Hindlimb muscle (tissue), 1 donor: ENCODE measurements at places on chromosomes 1 and 21. TPM values are rescaled to one million over a fixed set of nuclear protein-coding genes. Genes with fewer than 3 reads are reported as not detected.

The SLC44A3 gene
- 4.6 TPM for polyA plus RNA-seq

The KCNA3 gene
- 0.18 TPM for polyA plus RNA-seq

- DNase-seq: no peak
These were observed 530 bp upstream of the CD244 start for GRCh38 chr1:160863061-160863773.

GRCh38 chr21:46661211-46661625 is 25.7 kb downstream of the PRMT2 start:
- DNase-seq: peak; percentile 78

- no peak for DNase-seq
These were observed 41.9 kb downstream of the LUZP1 start for GRCh38 chr1:23126801-23127200.

- no peak for DNase-seq
These were observed 25.4 kb upstream of the RGS16 start for GRCh38 chr1:182629499-182630096.

GRCh38 chr1:179807691-179808485 is 64.8 kb downstream of the FAM163A start:
- DNase-seq: no peak

DNA sequence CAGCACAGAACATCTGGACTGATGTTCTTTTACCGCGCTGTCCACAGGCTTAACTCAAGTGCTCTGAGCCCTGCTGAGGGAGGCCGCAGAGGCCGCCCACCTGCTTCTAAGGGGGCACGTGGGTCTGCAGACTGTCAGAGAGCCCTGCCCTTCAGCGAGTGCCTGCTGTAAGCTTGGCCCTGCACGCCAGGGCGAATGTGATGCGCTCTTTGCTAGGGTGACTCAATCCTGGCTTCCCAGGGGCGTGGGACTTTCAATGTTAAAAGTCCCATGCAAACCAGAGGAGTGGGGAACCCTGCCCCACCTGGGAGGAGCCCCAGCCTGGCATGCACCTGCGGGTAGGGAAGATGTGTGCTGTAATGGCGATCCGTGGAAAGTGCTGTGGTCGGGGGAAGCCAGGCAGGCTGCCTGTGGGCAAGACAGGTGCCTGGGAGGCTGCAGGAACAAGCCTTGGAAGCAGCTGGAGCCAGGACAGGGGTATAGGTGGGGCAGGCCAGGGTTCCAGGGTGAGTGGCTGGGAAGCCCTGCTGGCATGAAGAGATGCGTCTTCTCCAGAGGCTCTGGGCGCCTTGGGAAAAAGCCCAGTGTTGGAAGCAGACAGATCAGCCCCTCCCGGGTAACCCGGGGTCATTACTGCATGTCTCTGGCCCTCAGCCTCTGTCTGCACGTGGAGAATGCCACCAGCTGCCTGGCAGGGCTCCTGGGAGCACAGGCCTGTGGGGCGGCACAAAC is 594 bp upstream of the PANK4 start:
- DNase-seq: no peak

DNA sequence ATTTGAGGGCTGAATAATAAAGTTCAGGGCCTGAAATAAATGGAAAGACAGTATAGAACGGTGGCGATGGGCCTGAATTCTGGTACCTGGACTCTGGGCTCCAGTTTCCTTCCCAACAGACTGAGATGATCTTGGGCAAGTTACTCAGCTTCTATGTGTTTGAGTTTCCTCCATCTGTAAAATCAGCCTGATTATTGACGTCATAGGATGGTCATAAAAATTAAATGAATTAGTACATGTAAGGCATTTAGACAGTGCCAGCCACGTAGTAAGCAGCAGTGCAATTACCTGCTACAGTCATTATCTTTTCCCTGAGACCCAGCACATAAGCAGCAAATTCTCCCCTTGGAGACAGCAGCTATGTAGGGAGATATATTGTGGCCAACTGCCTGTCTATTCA is 260.9 kb downstream of the NTNG1 start:
- no peak for DNase-seq

DNA sequence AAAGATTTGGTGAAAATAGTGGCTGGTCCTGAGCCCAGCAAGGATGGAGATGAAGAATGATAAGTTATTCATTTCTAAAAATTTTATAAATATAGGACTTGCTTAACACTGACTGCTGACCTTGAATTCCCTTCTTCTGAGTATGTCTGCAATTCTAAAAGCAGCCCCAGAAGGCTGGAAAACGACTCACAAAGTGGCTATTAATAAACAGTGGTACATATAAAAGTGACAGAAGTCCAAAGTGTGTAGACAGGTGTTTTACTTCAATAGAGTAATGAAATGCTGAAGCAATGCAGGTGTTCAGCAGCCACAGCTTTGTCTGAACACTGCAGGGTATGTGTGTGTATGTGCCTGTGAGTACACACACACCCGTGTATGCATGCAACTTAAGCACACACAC is 219.0 kb upstream of the NRIP1 start:
- DNase-seq: no peak

The ST6GALNAC5 gene
- 1.9 TPM for polyA plus RNA-seq

DNA sequence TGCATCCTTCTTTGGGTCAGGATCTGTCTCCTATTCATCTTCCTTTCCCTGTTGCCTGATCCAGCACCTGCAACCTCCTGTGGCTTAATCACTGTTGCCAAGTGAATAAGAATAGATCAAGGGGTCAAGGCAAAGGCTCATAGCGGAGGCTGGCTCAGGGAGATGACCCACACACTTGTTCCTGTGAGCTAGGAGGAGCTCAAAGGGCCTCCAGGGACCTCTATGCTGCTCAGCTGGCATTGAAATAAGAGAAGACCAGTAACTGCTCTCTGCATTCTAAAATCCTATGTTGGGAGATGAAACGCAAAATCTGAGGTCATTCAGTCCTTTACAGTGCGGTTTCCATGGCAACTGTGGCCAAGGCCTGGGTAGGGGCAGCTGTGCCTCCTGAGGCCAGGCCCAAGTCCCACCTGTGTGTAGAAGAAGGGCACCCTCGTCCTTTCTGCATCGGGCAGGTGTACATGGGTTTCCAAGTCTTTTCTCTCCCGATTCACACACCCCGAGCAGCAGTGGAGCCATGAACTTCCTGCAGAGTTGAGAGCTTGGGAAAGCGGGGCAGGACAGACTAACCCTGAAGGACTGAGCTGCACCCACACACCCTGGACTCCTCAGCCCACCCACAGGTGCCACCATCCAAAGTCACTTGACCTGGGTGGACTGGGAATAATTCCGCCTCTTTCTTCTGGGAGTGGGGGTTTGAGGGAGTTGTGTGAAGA is 27.8 kb upstream of the STUM start:
- no peak for DNase-seq

The TRIM63 gene
- 50.3 TPM for polyA plus RNA-seq

GRCh38 chr1:47175227-47175934 is 14.5 kb downstream of the PDZK1IP1 start:
- peak; percentile 37 for DNase-seq

GRCh38 chr1:166136699-166137401 is 30.0 kb downstream of the FAM78B start:
- no peak for DNase-seq

DNA sequence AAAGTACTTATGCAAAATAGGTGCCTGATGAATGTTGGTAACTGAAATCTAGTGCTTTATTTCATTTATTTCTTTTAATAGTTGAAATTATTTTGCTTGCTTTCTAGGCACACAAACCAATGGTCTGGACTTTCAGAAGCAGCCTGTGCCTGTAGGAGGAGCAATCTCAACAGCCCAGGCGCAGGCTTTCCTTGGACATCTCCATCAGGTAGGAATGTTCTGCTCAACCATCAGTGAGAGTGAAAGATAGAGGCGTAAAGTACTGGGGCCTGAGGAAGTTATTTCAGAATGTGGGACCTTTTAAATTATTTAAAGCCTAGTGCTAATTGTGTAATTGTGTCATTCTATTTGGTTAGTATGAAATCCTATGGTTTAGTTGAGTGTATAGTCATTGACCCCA is 144.7 kb downstream of the POU2F1 start:
- no peak for DNase-seq

DNA sequence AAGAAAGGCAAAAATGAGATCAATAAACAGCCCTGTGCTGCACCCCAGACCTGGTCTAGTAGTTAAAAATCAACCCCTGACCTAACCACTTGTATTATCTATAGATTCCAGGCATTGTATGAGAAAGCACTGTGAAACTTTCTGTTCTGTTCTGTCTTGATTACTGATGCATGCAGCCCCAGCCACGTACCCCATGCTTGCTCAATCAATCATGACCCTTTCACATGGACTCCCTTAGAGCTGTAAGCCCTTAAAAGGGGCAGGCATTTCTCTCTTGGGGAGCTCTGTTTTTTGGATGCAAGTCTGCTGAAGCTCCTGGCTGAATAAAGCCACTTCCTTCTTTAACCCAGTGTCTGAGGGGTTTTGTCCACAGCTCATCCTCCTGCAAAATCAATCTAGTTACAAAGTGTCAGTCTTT is 24.2 kb upstream of the CD34 start:
- no peak for DNase-seq

DNA sequence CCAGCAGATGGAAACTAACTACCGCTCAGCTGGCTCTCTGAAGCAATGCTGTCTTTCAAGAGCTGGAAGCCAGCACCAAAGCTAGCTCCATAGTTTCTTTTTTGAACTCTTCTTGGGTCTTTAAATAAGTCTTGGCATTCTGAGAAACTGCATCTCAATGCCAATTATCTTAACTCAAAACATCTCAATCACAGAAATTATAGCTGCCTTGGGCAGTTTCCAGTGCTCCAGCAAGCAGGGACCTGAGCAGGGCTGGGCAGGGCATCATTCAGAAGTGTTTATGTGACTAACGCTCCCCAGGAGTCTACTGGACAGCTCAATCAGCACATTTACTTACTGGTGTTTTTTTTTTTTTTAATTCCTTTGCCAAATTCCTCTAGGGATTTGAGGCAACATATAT is 18.3 kb upstream of the PADI4 start:
- no peak for DNase-seq

DNA sequence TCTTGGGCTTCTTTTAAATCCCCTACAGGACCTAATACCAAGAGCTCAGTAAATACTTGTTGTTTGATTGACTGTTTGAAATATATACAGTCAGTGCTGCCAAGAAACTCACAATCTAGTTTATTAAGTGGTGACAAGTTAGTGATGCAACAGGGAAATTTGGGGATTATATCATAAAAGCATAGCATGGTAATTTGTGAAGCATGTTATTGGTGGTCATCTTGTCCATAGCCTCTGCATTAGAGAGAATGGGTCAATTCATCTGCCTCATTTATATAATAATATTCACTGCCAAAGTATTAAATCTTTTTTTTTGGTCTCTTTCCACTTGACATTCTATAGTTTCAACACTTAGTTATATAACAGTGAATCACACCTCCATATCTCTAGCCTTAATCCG is 138.2 kb upstream of the SPAG17 start:
- no peak for DNase-seq

DNA sequence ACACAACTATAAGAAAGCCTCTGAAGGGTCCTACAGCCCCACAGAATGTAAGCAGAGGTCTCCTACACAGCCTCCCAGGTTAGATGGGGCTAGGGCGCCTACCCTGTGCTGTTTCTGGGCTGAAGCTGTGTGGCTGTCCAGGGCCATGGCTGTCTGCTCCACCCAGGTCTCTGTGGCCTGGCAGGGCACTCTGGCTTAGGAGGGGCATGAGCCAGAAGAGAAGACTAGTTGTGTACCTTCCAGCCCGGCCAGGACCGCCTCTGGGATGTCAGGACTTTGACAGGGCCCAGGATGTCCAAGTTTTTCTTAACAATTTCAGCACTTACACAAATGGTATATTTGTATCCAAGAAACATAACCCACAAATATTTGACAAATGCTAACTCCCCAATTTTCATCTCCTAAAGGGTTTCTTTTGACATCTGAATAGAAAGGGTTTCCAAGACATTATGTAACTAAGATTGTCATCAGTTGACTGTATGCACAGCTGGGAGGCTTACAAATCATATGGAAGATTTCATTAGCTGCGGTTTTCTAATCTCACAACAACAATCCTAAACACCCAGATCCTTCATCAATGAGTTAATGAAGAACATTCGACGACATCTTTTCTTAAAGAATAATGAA is 80.5 kb downstream of the HSF2BP start:
- no peak for DNase-seq

GRCh38 chr21:43624339-43624738 is 34.9 kb downstream of the HSF2BP start:
- no peak for DNase-seq

GRCh38 chr1:243375596-243375995 is 119.8 kb downstream of the SDCCAG8 start:
- no peak for DNase-seq

The NBPF10 gene
- polyA plus RNA-seq: 1.8 TPM

The ADAMTSL4 gene
- 65.4 TPM for polyA plus RNA-seq

DNA sequence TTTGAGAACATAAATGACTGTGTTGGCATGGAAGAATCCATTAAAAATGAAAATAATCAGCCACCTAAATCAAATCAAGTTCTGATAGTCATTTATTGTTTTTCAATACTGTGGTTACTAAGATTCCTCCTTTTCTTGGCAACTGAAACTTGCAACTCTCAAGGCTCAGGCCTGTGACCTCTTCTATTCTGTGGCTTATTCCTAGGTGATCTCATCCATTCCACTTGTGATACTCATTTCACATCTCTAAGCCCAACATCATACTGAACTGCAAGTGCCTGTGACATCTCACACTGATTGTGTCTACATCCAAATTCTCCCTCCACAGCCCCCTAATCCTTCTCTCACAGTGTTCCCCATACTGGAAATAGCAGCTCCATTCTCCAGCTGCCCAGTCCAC is 4.8 kb upstream of the ST6GALNAC5 start:
- no peak for DNase-seq

The SPRR2F gene
- not detected for polyA plus RNA-seq

DNA sequence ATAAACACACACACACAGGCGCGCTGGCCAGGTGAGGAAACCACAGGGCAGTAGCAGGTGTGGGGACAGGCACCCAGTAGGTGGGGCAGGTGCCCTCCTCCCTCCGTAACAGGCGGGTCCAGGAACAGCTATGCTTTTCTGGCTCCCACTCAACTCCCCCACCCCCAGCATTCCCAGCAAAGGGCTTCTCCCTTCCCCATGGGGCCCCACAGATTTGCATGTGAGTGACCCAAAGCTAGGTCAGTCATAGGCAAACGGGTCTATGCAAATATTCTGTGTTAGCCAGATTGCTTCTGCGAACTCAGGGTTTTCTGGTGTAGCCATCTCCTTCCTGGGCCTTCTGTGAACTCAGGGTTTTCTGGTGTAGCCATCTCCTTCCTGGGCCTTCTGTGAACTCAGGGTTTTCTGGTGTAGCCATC is 114.2 kb downstream of the SIK1 start:
- DNase-seq: no peak

DNA sequence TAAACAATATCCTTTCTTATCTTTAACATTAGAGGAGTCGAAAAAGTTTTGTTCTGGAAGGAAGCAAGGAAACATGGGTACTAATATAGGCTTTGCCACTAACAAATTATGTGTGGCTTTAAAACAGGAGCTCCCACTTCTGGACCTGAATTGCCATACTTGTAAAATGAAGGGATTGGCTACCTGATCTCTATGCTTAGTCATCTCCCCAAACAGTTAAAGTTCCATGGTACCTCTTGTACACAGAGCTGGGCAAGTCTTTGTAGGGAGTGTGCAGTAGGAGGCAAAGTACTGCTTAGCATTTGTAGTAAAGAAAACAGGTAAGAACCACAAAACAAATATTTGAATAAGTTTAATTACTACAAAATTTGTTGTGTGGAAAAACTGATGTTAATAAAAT is 81.3 kb downstream of the MAST2 start:
- DNase-seq: no peak

The TBCE gene
- polyA plus RNA-seq: 46.0 TPM
